ENCODE measurements at places on chromosomes 13 and 19. TPM values are rescaled to one million over a fixed set of nuclear protein-coding genes. Genes with fewer than 3 reads are reported as not detected.

ZNF835 gene
- 6.3 TPM for total RNA-seq

DNA sequence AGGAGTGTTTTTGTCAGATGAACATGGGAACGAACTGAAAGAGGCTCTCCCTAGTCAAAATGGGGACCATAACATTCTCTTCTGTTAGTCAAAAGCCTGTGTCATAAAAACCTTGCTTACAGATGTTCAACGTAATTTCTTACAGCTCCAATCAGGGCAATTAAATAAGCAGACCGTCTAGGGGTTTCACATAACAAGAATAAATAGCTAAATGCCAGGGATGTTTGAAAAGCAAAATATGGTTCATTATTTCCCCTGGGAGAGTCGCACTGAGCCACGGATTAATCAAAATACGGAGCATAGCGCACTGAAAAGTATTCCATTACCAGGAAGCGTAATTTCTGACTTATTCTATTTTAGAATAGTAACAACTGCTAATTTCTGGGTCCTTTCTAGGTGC lies 63.7 kb upstream of the MRI1 start:
- no peak for DNase-seq

DNA sequence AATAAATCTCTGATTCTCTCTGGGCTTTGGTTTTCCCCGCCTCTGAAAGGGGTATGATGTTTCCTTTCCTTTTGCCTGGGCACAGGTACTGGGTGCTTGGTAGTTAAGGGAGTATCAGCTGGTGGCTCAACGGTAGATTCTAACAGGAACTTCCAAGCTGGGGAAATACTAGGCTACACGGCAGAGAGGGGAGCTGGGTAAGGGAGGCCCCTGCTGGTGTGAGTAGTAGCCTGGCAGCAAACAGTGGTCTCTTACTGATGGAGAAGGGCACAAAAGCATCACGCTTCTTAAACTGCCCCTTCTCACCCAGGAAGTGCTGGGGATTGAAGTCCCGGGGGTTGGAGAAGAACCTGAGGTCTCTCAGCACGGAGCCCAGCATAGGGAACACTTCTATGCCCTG lies 26.9 kb upstream of the CYP2A7 start:
- DNase-seq = no peak

GRCh38 chr13:110555601-110556223 lies 5.8 kb downstream of the RAB20 start:
- no peak for DNase-seq

DNA sequence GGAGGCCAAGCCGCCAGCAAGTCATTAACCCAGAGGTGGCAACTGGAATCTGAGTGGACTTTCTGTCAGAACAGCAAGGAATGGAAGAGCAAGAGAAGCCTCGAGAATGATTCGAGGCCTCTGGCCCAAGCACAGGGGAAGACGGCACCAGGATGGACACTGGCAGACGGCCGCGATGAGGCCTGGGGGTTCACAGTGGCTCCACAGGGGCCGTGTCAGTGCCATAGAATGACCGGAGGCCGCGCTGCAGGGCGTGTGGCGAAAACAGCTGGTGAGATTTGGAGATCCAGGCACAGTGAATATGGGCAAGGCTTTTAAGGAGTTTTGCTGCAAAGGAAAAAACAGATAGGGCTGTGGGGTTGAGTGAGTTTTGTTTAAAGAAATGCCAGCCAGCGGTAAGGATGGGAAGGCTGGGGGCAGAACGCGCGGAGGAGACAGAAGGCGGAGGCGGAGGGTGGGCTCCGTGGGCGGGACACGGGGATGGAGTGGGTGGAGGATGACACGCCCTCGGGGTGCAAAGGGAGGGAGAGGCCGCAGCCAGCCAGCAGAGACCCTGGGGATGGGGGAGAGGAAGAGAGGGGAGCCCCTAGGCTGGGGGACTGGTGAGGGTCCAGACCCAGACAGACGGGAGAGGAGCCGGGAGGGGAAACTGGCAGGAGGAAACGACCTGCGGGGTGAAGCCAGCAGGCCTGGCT lies 130.5 kb downstream of the RNF17 start:
- DNase-seq = no peak

GRCh38 chr13:26929971-26930730 lies 169.6 kb upstream of the GPR12 start:
- peak; percentile 80 for DNase-seq

DNA sequence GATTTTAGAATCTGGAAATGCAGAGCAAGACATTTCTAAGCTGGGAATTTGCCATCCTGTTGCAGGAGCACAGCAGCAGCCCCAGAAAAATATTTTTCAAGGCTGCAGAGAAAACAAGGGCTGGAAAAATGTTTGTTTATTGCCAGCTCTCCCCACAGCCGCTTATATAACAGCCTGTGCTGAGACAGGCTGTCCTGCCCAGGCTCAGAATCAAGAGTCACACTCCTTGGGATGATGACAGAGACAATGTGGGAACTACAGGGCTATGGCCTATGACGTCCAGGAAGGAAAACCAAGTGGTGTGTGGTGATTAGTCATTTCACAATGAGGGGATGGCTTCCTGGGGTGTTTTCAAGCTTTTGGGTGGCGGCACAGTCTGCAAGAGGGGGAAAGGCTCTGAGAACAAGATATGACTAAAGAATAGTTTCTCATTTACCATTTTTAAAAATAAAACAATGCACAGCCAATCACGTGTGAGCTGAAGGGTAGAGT lies 136.3 kb upstream of the SERP2 start:
- DNase-seq = peak; percentile 48

DNA sequence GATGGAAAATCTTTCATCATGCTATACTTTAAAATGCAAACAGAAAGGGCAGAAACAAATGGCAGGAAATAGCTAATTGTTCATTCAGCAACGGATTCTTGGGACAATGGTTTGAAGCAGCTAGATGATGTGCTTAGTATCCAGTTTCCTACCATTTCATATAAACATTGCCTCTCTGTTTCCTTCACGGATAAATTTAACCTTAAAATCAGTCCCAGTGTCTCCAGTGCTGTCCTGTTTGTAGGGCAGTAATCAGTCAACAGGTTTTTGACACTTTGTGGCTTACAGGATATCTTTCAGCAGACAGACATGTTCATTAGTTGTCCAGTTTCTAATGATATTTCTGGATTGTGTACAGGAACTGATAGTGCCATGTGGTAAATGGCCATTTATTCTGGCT lies 24.7 kb upstream of the RB1 start:
- DNase-seq = no peak

GRCh38 chr19:1411255-1412191 lies 4.1 kb downstream of the DAZAP1 start:
- DNase-seq = peak; percentile 86

DNA sequence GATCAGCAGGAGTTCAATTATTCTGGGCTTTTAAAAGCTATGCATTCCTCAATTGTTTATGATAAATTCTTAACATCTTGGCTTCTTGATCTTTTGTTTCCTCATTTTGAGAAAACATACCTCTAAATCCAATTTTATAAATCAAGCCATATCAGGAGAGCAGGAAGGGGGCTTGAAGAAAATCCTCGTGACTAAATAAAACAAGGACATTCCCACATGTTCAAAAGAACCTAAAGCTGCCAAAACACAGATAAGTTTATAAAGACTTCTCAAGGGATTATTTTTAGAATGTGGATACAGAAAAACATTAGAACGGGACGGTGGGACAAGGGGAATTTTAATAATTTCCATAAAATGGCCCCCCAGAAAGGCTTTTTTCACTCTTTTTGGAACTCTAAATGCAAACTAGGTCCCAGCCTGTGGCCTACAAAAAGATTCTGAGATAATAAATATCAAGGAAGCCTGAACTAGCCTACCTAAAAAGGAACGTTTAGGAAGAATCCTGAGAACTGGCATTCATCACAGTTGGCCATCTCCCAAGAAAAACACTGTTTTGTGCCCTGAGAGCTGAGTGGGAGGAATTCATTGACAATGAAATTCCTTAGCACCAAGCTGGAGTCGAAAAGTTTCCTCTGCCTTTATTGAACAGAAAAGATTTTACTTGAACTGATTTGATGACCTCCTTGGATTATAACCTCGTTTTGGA lies 30.1 kb downstream of the ZAR1L start:
- no peak for DNase-seq

- DNase-seq = no peak
Measured at GRCh38 chr19:9342610-9343304, 18.8 kb downstream of the ZNF559 start.

CYP2F1 gene
- not detected for total RNA-seq

- peak; percentile 86 for DNase-seq
Measured at GRCh38 chr19:45767881-45768654, 984 bp downstream of the SIX5 start.

GRCh38 chr13:98482476-98483444 lies 94.1 kb downstream of the STK24 start:
- peak; percentile 89 for DNase-seq
